Upper lobe of left lung (tissue), 6 donors: ENCODE measurements at places on chromosomes 1 and 21.

- no peak for DNase-seq
Observed at GRCh38 chr1:29830916-29831315, 594.6 kb downstream of the PTPRU start.

GRCh38 chr1:54543729-54544496, 4.1 kb upstream of the ACOT11 start:
- DNase-seq: no peak

DNA sequence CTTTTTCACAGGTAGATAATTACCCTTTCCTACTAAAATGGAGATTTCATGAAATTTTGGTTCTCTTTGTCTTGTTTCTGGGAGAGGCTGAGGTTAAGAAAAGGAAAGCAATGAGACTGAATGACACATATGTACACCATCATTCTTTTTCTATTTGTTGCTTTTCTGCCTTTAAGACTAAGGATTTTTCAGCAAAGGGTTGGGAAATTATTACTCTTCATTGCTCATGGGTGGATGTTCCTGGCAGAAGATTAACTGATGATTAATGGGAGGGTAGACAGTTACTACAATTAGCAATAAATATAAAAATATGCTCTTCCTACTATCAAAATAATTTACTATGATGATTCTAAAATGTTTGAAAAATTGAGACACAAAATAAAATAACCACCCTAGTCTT, 316.5 kb upstream of the USP24 start:
- DNase-seq: no peak

- no peak for DNase-seq
Observed at GRCh38 chr1:18976096-18976495, 19.6 kb upstream of the IFFO2 start.

DNA sequence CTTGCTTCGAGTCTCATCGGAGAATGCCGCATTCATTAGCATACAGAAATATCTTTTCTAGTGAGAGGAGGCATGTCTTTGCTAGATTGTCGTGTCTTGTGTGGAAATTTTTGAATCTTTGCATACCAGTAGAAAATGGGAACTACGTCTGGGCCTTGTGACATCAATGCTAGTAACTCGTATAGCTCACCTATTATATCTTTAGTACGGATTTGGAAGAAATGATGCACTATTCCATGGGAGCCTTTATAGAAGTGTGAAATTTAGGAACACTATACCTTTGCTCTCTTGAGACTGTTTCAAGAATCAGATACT, 835 bp downstream of the UHMK1 start:
- no peak for DNase-seq

DNA sequence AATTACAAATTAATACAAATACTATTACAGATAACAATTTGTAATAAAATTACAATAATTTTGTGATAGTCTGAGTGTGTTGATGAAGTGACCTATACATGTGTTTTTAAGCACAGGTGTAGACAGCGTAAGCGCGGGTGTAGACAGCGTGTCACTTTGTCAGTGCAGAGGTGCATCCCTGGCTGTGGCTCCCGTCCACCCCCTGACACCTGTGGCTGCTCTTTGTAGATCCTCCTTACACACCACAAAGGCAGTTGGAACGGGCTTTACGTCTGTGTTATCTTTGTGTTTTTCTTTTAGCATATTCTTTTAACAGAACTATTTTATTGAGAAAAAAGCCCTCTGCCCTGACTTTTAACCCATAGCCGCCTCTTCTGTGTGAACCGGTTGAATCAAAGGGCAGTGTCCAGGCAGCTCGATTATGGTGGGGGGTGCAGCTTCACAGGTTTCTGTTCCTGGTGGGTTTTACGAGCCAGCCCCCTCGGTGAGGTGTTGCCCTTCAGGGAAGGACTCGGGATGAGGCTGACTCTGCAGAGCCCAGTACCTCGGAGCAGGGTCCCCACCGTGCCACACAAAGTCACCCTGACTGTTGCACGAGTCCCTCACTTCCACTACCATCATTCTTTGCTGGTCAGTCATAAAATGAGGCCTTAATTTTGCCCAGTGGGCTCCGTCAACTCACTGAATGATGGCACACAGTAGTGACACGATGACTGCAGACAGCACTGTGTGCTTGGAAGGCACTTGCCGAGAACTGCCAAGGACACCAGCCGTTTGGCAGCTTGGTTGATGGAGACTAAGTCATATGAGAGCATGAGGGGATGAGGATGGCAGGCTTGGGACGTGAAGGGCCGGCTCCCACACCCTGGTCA, 86.4 kb upstream of the COL6A1 start:
- no peak for DNase-seq

DNA sequence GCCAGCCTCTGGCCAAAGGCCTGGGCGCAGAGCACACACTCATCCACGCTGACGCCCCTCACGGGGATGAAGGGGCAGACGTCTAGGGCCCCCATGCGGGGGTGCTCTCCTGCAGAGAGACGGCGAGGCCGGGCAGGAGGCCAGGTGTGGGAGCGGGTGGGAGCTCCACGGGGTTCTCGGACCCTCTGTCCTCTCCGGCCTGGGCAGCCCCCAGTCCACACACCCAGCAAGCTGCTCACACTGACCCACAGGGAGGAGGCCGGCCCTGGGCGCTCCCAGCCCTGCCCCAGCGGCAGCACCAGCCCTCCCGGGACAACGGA, 2.5 kb downstream of the FTCD start:
- DNase-seq: peak; percentile 16

GRCh38 chr1:228109073-228109961, at the start of gene MRPL55:
TSS of gene MRPL55 (minus strand) at chr1:228109299. CDS start at chr1:228108260, 1,039 bp downstream.
- peak; percentile 99 for DNase-seq

DNA sequence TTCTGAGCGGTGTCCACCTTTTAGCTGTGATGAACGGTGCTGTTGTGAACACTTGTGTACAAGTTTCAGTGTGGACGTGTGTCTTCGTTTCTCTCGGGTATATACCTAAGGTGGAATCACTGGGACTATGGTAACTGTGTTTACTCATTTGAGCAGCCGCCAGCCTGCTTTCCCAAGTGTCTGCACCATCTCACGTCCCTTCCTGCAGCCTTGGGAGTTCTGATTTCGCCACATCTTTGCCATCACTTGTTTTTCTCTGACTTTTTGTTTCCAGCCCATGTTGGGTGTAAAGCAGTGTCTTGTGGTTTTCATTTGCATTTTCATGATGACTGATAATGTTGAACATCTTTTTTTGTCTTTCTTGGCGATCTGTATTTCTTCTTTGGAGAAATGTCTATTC, 40.4 kb downstream of the COL18A1 start:
- no peak for DNase-seq

GRCh38 chr1:220487297-220487820, 40.6 kb upstream of the MARK1 start:
- no peak for DNase-seq

- no peak for DNase-seq
Observed at GRCh38 chr1:92476071-92476631, 10.6 kb downstream of the GFI1 start.

DNA sequence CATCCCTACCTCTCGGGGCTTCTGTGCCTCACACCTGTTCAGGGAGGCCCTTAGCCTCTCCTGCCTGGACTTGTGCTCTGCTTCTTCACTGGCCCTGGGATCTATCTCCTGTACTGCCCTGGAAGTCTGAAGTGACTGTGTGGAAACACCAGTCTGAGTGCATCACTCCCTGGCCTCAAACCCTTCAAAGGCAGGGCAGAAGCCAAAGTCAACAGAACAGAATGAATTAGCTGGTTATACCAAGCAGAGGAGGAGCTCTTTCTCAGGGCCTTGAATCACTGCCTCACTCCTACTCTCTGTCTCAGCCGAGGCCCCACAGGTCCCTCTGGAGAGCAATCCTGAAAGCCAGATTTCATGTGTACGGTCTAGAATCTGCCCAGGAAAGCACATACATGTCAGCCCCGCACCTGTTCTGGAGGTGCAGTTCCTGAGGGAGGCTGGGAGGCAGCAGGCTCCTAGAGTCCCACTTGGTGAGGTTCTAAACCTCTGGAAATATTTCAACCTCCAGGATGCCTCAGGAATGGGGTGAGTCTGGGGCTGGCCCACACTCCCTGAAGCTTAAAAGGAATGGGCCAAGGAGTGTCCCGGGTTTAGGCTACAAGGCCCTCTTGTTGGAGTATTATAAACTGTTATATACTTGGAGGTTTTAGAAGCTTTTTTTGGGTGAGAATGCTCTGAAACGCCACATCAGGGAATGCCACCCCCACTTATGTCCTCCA, 98.3 kb downstream of the ABCA4 start:
- peak; percentile 81 for DNase-seq

GRCh38 chr1:15902882-15903281, 55.4 kb downstream of the SPEN start:
- no peak for DNase-seq

DNA sequence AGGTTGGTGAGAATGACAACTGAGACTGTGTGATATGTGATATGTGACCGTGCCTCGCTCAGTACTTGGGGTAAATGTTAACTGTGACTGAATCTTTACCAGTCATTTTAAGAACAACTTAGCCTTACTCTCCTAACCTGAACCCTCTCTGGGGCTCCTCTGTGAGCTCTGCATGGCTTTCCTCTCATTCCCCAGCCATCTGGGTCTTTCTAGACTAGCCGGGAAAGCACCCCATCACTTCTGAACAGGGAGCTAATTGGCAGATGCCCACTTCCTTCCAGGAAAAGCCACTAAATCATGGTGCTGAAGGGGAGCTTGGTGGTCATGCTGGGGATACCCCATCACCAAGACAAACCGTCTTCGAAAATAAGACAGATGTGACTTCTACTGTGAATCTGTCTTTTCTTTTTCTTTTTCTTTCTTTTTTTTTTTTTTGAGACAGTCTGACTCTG, 16.5 kb upstream of the FOXO6 start:
- DNase-seq: no peak

DNA sequence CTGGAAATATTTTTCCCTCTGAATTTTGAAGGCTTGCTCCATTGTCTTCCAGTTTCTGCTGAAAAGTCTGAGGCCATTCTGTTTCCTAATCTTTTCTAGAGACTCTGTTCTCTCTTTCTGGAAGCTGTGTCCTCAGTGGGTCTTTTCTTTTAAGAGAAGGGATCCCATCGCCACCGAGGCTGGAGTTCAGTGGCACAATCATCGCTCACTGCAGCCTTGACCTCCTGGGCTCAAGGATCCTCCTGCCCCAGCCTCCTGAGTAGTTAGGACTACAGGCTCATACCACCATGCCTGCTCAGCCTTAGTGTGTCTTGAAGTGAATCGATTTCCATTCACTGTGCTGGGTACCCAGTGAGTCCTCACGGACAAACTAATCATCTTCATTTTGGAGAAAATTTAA, 9.6 kb upstream of the LRP8 start:
- DNase-seq: no peak

GRCh38 chr1:203425663-203425975, 50.0 kb upstream of the PRELP start:
- DNase-seq: no peak
